ENCODE measurements at places on chromosomes 13 and 19.

- no peak for DNase-seq
These were observed 365.5 kb downstream of the PCDH9 start for GRCh38 chr13:66864627-66865026.

DNA sequence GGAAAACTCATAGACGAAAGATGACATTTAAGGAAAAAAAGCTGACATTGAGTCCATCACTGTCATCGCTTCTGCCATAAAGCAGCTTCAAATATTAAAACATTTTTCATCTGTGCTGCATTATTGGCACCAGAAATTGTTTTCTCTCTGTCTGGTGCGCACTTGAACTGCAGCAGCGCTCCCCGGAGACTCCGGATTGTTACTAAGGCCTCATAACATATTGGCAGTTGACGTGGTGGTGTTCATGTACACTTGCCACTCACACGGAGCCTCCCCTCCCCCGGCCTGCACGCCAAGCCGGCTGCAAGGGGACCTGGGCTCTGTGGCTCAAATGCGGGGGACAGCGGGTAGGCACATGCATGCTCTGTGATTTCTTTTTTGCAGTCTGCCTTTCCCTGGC is 203.2 kb downstream of the TSHZ3 start:
- DNase-seq: no peak

GRCh38 chr19:11551603-11552235 is 7.3 kb downstream of the ELOF1 start:
- no peak for DNase-seq

DNA sequence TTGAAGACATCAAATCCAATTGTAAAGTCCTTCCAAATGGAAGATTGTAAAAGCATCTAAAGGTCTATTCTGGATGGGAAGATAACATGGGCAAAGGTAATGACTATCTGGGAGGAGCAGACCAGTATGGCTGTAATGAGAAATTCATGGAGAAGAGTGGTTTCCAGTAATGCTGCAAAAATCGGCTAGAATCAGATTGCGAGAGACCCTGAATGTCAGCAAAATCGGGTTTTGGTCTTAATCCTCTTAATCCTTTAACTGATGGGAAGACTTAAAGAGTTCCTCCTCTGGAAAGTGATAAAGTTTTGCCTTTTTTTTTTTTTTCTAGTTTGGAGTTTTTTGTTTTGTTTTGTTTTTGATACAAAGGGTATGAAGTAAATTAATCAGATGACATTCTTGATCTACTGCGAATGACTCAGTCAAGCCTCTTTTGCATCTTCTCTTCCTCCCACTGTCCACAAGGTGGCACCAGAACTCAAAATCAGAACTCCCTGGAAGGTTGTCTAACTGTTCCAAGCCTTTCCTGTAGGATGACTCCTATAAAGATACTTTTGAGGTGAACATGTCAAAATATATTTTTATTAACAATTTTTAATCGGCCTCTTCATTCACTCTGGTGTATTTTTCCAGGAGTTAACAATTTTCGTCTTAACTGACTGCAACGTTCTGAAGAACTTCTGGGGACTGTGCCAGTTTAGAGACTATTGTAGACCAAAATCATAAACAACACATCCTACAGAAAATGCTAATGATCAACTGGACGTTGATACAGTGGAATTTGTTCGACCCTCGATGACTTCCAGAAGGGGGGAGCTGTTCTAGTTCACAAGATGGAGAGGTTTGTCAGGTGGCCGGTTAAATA is 213.3 kb upstream of the MIR17HG start:
- DNase-seq: no peak

DNA sequence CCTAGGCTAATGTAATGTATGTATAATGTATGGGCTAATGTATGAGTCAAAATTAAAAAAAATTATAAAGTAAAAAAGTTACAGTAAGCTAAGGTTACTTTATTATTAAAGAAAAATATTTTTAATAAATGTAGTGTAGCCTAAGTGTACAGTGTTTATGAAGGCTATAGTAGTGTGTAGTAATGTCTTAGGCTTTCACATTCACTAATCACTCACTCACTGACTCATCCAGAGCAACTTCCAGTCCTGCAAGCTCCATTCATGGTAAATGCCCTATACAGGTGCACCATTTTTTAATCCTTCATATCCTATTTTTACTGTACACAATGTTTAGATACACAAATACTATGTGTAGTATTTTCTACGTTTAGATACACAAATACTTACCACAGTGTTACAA is 1.8 kb upstream of the TMEM272 start:
- DNase-seq: no peak

- no peak for DNase-seq
These were observed 774 bp upstream of the HOMER3 start for GRCh38 chr19:18941628-18942354.

DNA sequence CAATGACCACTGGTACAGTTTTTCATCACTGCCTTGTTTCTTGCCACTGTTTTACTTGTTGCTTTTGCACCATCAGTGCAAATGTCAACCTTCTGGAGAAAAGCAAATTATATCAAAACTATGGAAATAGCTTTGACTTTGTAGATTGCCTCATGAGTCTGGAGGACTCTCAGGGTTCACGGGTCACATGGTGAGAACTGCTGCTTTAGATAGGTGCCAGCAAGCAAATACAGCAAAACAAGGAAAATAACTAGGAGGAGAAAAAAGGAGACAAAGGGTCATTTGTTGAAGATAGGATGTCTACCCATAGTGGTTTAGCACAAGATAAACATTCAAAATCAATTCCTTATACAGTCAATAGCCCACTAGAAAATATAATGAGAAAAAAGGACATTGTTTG is 33.1 kb downstream of the POLR1D start:
- no peak for DNase-seq
